Muscle of back (tissue), 13 donors: ENCODE measurements at places on chromosomes 7 and 10. TPM values are rescaled to one million over a fixed set of nuclear protein-coding genes. Genes with fewer than 3 reads are reported as not detected.

DNA sequence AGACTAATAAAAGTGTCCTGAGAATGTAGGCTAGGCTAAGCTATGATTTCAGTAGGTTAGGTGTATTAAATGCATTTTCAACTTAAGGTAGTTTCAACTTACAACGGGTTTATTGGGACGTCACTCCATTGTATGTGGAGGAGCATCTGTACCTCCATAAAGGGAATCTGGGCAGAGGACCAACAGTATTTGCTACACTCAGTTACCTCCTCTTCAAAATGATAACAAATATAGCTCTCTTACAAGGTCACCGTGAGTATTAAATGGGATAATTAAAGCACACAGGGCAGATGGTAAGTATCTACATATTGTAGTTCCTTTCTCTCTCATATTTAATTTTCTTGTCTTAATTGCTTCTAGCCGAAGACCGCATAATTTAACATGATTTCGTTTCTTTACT is 59.0 kb upstream of the FGL2 start:
- no peak for DNase-seq

Gene OR2A7
- 2.4 TPM for polyA plus RNA-seq

Gene CCL24
- polyA plus RNA-seq = 0.35 TPM

DNA sequence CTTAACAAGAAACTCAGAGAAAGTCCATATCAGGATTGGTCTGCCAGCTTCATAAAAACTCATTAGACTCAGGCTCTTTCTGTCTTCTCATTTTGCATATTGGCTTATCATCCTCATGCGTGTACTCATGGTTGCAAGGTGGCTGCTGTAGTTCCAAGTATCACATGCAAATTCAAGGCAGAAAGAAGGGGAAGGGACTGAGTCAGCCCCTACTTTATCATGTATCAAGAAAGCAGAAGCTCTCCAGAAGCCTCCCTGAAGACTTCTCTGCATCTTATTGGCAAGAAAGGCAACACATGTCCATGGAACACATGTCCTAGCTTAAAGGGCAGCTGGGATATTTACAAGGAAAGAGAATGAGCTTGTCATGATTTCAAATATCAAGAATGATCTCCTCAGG is 19.4 kb upstream of the EZH2 start:
- DNase-seq = no peak

DNA sequence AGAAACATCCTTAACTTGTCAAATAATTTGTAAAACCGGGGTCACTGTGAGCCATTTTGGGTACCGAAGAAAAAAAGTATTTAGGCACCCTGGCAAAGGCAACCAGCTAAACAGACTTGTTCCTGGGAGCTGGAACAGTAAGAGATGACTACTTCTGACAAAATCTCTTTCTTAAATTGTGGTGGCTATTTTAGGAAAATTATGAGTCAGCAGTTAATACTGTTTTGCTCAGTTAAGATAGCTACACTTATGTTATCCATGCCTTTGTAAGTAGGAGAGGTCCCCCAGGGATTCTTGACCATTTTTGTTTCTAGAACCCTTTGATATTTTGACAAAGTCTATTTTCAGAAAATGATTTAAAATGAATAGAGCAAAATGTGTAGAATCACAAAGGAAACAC is 68.7 kb downstream of the TAX1BP1 start:
- DNase-seq = peak; percentile 29

DNA sequence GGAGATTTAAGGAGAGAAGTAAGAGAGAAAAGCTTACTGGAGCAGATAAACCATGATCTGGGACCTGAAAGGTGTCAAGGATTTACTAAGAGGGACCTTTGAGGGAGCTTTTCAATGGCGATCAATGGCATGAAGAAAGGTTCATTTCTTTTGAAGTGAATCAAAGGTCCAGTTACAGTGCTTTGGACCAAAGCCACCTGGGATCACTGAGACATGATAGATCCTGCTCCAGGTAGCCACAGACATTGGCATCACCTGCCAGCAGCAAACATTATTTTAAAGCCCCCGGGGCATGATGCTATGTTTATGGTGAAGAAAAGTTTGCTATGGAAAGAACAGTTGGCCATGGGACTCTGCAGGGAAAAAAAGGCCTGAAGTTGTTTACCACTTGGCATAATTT is 109.4 kb downstream of the SLC25A13 start:
- no peak for DNase-seq

- DNase-seq = no peak
Observed at GRCh38 chr10:86827639-86828038, 71.2 kb downstream of the BMPR1A start.

Gene PTPRN2
- polyA plus RNA-seq = 2.0 TPM

DNA sequence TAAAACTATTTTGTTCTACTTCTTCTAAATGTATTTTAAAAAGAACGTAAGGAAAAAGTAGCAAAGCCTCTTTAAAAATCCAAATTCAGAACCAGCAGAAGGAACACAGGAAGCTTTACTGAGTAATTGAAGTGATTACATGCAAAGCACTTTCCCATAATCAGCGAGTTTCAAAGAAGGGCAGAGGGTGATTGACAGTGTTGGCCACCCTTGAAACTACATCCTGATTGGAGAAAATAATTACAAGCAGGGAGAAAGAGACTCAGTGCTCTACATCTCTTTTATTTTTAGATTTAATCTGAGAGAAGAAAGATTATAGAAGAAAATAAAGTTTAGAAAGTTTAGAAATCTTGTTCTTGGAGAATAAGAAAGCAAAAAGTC is 20.3 kb upstream of the HGF start:
- no peak for DNase-seq

Gene MACROH2A2
- polyA plus RNA-seq = 24.3 TPM

GRCh38 chr7:100572949-100573675 is 588 bp downstream of the SAP25 start:
- DNase-seq = no peak

Gene STRIP2
- polyA plus RNA-seq = 7.0 TPM

Gene GDF10
- polyA plus RNA-seq = 1.4 TPM

Gene H2BK1
- polyA plus RNA-seq = not detected

- peak; percentile 78 for DNase-seq
Observed at GRCh38 chr7:47453093-47454061, 128.5 kb downstream of the TNS3 start.

Gene TMEM26
- 12.0 TPM for polyA plus RNA-seq

Gene RAMP3
- polyA plus RNA-seq = 5.4 TPM

Gene AKR1C8
- not detected for polyA plus RNA-seq

DNA sequence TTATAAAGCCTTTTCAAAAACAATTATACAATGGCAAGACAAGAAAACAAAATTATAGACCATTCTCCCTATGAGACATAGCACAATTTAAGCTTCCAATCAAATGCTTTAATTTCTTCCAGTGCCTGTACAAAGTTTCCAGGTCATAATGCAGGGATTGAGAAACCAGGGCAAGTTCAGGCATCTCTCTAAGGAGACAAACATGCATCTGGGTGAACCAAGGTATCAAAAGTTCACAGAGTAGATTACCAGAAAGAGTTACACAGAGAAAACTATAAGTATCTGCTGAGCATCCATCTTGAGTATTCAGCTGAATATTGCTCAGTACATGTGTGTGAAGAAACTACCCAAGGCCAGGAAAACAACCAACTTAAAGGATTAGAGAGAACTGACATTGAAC is 89.1 kb downstream of the COL28A1 start:
- DNase-seq = no peak

DNA sequence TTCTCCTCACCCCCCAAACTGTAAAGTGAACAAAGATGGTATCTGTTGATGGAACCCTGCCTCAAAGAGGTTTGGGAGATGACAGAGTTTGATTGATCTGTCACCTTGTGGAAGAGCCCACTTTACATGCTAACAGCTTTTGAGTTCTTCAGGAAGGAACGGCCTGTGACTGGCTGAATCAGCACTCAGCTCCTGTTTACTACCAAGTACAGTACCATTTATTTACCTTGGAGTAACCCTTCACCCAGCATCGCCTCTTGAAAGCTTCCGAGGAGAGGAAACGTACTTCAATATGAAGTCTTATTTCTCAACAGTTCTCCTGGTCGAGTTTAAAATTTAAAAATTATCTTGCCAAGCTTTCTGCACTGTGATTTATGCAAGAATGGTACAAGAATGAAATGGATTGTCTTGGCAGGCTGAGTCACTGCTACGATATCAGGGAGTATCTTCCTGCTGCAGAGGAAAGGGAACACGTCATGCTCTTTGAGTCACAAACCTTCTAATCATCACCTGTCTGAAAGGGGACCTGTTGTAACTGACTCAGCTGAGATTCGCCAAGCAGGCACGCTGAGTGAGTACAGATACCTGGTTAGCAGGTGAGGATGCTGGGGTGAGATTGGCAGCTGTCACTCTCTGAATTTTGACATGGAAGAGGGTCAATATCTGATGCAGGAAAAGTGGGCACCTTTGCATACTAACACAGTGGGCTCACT is 30.1 kb downstream of the KLF6 start:
- DNase-seq = no peak

GRCh38 chr10:69344591-69345252 is 66.4 kb downstream of the HK1 start:
- no peak for DNase-seq

GRCh38 chr7:49099587-49100326 is 175.4 kb downstream of the CDC14C start:
- DNase-seq = no peak

DNA sequence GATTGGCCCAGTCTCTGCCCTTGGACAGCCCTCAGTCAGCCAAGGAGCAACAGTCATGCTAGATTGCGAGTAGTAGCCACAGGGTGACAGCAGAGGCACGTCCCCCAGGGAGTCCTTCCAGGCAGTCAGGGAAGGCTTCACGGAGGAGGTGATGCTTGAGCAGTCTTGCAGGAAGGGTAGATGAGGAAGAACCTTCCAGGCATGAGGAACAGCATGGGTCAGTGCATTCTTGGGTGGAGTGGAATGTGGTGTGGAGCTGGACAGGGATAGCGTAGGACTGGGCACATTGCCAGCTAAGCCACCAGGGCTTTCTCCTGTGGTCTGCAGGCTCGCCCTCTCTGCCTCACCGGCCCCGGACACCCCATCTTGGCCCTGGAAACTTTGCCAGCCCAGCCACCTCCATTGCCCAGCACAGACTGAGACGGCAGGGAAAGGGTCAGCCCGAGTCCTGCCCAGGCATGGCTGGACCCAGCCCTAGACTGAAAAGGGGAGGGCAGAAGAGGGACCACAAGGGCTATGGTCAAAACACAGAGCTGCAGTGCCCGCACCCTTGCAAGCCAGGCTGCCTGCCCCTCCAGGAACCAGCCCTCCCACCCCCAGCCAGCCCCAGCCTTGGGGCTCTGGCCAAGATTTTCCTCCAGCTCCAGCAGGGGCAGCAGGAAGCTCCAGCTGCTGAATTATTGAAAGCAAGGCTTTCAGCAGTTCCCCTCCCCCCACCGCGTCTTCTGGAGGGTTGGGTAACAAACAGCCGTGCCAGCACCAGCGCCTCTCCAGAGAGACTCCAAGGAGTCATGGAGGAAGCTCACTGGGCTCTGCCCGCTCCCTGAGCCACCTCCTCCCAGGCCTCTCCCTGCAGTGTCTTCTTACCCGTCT is 18.7 kb downstream of the SRRM3 start:
- no peak for DNase-seq

Gene COL1A2
- 5,463 TPM for polyA plus RNA-seq

DNA sequence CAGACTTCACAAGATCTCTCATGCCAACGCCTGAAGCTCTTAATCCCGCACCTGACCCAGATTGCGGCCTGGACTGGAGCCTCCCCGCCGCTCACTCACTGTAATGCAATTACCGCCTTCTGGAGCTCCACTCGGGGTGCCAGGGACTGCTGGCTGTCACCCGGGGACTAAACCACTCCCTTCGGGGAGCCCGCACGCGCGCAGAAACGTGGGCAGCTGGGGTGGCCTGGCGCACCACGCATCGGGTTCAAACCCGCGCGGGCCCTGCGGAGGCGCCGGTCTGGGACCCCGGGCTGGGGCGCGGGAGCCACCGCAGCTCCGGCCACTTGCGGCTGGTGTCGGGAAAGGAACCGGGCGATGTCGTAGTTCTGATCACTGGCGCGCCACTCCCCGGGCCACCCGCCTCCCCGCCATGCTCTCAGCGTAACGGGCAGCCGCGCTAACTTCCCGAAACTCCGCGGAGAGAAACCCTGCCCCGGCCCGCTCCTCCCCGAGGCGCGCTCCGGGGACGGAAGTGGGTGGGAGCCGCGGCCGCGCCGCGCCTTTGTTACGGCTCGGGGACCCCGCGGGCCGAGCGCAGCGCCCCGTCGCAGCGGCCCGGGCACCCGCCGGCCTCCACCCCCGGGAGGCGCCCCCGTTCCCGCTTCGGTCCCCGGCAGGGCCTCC is 100.3 kb upstream of the SVIL start:
- no peak for DNase-seq

- DNase-seq = no peak
Observed at GRCh38 chr10:23461557-23461956, 22.7 kb downstream of the OTUD1 start.

GRCh38 chr10:78618050-78618449 is 450.7 kb upstream of the ZMIZ1 start:
- no peak for DNase-seq

DNA sequence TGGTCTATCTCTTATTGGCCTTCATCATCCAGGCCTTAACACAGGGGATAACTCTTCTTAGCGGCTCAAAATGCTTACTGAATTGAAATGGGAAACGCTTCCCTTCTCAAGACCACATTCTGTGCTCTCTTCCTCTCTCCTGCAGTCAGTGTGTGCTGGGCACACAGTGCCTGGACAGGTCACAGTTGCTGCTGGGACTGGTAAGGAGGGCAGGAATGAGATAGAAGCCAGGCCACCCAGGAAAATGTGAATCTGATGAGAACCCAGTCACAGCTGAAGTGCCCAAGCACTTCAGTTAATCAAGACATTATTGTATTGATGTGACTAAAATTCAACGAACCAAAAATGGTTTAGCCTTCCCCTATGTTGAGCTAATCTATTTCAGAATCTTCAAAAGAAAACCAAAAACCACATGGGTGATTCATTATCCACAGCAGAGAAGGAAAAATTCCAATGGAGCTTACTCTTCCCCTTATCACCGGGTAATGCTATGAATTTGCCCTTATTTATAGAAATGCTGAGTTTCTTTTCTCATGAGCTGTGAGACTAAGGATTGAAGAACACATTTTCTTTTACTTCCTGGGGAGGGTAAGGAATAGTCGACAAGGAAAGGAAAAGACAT is 41.2 kb upstream of the PLPP4 start:
- DNase-seq = peak; percentile 84

DNA sequence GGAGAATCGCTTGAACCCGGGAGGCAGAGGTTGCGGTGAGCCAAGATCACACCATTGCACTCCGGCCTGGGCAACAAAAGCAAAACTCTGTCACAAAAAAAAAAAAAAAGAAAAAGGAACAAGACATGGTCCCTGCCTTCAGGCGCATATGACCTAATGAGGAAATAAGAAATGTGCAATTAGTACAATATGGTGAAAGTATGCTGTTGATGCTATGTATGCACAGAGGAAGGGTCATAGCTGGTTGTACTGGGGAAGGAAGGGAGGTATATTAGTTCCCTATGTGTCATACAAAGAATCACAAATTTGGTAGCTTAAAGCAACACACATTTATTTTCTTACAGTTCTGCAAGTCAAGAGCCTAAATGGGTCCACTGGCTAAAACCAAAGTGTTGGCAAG is 97.8 kb upstream of the MPP7 start:
- DNase-seq = no peak
